NCI-H69 (cell line): ENCODE measurements at places on chromosomes 3 and 15.
A peak's percentile ranks its signal among the peaks of the same experiment; 100 is the strongest.

- DNase-seq, result no peak
Measured at GRCh38 chr3:7172996-7173395, 312.1 kb downstream of the GRM7 start.

GRCh38 chr15:24729760-24730159, 54.2 kb downstream of the NPAP1 start:
- no peak for DNase-seq

DNA sequence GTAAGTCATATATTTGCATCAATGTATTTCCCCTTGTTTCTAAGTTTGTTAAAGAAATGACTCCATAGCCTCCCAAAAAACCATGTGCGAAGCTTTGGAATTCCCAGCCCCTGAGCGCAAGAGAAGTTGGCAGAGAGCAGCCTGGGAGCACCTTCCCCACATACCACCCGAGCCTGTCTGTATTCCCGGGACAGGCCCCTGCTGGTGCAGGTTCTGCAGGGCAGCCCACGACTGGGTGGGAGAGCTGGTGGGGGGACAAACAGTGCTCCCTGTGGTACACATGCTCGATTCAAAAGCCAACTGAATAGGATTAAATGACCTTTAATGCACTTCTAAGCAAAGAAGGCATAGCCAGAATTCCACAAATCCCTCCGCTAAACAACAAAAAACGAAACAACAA, 74.6 kb upstream of the SNRPA1 start:
- DNase-seq, result no peak

DNA sequence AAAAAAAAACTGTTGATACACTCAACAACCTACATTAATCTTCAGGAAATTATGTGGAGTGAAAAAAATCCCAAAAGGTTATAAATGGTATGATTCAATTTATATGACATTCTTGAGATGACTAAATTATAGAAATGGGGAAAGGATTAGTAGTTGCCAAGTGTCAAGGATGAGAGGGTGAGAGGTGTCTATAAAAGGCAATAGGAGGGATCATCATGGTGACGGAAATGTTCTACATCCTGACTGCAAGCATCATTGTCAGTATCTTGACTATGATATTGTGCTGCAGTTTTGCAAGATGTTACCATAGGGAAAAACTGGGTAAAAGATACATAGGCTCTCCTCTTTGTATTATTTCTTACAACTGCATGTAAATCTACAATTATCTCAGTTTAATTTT, 125.6 kb downstream of the FRMD5 start:
- no peak for DNase-seq

GRCh38 chr3:152289708-152290107, 21.0 kb downstream of the MBNL1 start:
- no peak for DNase-seq

- DNase-seq, result no peak
Measured at GRCh38 chr15:61057376-61057775, 171.7 kb downstream of the RORA start.

DNA sequence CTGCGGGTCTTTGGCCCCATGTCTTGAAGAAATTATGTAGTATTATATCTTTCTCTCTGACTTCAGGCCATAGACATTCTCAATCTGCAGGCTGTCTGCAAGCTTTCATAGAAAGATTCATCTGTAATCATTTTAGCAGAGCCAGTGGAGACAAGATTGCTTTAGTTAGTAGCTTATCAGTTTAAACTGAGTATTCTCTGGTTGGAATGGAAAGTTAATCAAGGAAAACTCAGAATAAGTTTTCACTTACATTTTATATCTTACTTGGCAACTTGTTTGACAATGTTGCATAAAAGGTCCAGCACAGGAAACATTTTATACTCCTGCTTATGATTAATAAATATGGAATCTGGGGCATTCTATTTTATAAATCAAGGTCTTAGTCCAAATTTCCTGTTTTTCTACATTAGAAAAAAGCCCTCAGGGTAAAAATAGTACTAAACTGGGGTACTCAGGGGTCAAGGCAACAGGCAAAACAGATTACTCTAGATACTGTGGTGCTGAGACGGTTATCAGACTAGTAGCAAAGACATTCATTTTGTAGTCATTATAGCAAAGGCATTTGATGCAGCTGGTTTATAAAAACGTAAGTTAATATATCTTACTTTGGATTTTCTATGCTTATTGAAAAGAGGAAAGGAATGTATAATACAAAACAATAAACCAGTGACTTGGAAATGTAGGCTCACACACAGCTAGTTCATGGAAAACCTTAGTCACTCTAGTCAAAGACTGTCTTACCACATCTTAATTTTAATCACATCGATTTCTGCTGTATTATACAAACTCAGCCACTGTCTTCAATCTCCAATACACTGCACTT, 45.2 kb upstream of the FILIP1L start:
- DNase-seq, result no peak

DNA sequence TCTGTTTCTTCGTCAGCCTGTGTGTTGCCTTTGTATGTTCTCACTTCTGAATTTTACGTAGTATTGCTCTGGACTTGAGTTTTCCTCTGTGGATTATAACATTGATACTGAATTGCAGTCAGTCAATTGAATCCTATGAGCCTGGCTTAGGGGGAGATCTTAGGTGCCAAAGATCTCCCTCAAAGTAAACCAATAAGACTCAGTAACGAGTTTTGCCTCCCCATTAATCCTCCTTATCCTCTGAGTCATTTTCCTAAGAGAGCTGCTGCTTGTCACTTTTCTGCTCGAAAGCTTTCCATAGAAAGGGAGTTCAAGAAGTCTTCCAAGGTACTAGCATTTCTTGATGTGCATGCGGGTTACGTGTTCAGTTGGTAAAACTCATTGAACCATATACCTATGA, 126.4 kb downstream of the CHDH start:
- no peak for DNase-seq

- no peak for DNase-seq
Measured at GRCh38 chr3:6509576-6509975, 351.3 kb upstream of the GRM7 start.

GRCh38 chr3:152126260-152126659, 142.5 kb upstream of the MBNL1 start:
- DNase-seq, result no peak

GRCh38 chr3:114034211-114034610, 22.1 kb downstream of the CCDC191 start:
- DNase-seq, result no peak

GRCh38 chr15:56871185-56871584, 47.3 kb upstream of the TCF12 start:
- no peak for DNase-seq

GRCh38 chr15:29225534-29226234, 43.9 kb downstream of the NSMCE3 start:
- peak; percentile 92 for DNase-seq
